Karpas-422 (cell line): ENCODE measurements at places on chromosomes 7 and 10. TPM values are rescaled to one million over a fixed set of nuclear protein-coding genes. Genes with fewer than 3 reads are reported as not detected.

THSD7A gene
- total RNA-seq, result 0.29 TPM in 1 of 2 replicates, not detected in the other

NAT16 gene
- total RNA-seq, result not detected in 2 replicates

ARMC3 gene
- total RNA-seq, result not detected in 2 replicates

DNA sequence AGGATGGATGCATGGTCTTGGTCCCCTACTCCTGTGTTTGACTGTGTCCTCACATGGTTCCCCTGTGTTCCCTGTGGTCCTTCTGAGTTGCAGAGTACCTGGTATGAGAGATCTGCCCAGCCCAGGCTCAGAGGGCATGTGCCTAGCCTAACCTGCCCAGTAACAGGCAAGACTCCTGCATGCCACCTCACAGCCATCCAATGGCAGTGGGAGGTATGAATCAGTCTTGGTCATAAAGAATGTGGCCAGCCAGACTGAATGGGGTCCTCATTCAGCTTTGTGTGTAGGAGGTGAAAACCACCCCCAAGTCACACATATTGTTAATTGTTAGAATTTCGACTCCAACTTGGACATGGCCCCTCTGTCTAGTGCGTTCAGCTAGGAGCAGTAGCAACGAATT lies 17.2 kb upstream of the GPR158 start:
- DNase-seq, result no peak

DNA sequence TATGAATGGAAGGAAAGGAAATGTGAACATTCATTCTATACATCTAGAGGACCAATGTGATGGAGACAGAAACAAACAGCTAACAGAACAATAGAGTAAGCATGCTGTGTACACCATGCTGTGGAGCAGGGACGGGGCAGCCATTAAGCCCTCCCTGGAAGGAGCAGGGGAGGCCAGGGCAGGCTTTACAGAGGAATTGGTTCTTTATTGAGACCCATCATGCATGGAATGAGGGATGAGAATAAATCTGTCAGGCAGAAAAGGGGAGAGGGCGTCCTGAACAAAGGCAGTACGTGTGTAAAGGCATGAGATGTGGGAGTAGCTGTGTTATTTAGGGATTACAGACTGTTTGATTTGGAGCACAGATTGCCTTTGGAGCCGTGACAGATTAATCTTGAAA lies 35.2 kb downstream of the STK17A start:
- DNase-seq, result no peak

DNA sequence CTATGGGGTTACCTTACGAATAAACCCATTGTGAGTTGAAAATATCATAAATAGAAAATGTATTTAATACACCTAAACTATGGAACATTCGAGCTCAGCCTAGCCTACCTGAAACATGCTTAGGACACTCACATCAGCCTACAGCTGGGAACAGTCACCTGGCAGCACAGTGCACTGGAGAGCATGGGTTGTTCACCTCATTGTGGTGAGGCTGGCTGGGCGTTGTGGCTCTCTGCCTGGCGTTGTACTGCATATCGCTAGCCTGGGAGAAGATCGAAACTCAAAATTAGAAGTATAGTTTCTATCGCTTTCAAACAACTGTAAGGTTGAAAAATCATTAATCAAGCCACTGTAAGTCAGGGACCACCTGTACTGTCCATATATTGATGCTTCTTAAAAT lies 17.3 kb upstream of the HBP1 start:
- DNase-seq, result no peak
